ENCODE measurements at places on chromosomes 11 and 22.

DNA sequence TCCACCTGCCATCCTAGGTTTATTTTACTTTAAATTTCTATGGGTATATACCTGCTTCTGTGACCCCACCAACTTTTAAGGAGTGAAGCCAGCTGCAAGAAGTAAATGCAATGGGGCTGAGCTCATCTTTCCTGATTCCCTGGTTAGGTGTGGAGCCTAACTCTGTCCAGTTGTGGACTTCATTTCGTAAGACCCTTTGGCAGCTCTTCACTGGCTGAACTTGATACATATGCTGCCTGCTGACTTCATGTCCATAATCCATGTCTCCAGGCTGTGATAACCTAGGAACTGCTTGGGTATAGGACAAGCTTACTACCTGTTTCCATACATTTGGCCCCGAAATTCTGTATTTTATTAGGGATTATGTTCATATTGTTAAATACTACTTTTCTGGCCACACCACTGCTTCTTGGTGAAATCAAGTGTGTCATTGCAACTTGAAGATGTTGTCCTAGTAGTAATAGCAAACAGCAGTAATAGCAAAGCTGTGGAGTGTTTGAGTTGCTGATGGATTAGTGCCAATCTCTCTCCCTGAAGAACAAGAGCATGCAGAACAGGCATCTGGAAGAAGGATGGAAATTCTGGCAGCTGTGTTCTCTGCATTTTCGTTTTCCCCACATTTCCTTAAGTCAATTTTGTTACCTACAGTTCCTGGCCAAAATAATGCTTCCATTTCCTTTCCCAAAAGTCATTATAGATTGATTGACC lies 31.2 kb downstream of the LDLRAD3 start:
- no peaks in the 10 kb centered on the region for H3K36me3 ChIP-seq
- H3K27ac ChIP-seq = no peak overlapping the region
- peaks cover 1% of the 10 kb centered on the region for H3K4me1 ChIP-seq
- no peak for DNase-seq

GRCh38 chr22:42281284-42281683 lies 10.8 kb upstream of the TCF20 start:
- no peak overlapping the region for H3K4me3 ChIP-seq
- peaks cover 6% of the 10 kb centered on the region for H3K4me1 ChIP-seq
- H3K27ac ChIP-seq = no peak overlapping the region
- H3K36me3 ChIP-seq = no peaks in the 10 kb centered on the region

DNA sequence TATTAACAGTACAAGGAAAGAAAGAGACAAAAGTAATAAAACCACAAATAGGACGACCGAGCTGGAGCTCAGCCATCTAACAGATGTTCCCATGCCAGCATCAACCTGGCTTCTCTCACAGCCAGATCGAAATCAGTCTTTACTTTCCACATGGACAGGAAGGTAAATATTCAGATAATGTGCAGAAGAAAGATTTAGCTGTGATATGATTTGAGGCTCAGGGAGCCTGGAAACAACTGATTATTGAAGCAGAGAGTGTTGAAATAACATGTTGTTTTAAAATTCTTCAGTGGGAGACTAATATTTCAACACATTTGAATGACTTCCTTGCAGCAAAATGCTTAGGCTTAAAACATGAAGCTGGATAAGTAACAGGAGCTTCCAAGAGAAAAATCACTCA lies 546.8 kb downstream of the ETS1 start:
- peaks cover 5% of the 10 kb centered on the region for H3K4me1 ChIP-seq
- H3K27me3 ChIP-seq = no peaks in the 10 kb centered on the region
- peak; percentile 83 for DNase-seq
- no peak overlapping the region for H3K27ac ChIP-seq
- H3K36me3 ChIP-seq = no peaks in the 10 kb centered on the region
- H3K4me3 ChIP-seq = no peak overlapping the region

DNA sequence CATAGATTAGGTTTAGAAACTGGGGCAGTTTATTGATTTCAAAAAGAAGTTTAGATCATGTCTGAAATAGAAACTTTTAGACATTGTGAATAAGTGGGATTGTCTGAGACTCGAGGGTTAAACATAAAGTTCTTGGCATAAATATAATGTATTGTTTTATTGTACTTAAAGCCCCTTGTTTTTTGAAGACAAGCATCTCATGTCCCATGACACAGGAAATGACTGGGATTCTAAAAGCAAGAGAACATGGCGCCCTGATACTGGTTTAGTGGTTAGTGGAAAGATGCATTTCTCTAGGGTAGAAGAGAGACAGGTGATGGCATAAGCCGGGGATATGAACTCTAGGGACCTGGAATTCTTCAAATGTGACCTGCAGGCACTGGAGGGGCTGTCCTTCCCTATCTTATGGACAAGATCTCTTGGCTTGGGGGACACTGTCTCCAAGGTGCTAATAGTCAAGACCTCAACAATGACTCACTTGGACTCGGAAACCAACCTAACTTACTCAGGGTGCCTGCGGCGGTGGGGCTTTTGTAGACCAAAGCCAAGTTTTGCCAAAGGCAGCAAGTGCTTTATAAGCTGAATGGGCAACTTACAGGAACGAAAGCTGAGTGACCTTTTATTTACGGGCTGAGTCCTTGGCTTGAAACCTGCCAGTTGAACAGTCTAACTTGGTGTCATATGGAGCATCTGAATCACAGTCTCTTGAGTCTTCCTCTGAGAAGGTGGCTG lies 48.2 kb downstream of the UBASH3B start:
- no peak overlapping the region for H3K4me3 ChIP-seq
- peak overlapping the region; percentile 76 for H3K27ac ChIP-seq
- DNase-seq = peak; percentile 98
- no peaks in the 10 kb centered on the region for H3K27me3 ChIP-seq
- H3K36me3 ChIP-seq = peaks cover 6% of the 10 kb centered on the region

GRCh38 chr11:15993345-15993744 lies 363.0 kb downstream of the SOX6 start:
- H3K27me3 ChIP-seq = no peaks in the 10 kb centered on the region
- DNase-seq = no peak
- no peaks in the 10 kb centered on the region for H3K36me3 ChIP-seq
- H3K4me3 ChIP-seq = no peak overlapping the region
- no peak overlapping the region for H3K27ac ChIP-seq
- H3K4me1 ChIP-seq = no peaks in the 10 kb centered on the region

DNA sequence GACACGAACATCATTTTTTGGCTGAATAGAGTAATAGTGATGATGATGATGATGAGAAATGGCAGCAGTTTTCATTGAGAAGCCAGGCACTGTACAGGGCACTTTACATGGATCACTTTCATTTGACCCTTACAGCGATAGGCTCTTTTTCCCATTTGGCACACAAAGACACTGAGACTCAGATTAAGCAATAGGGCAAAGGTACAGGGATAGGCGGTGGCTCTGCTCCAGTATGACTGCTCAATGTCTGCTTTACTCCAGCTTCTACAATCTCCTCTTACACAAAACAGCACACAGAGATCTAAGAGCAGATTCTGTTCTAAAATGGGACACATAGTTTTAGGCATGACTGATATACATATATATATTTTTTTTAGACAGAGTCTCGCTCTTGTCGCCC lies 40.6 kb downstream of the MPPED2 start:
- no peaks in the 10 kb centered on the region for H3K27me3 ChIP-seq
- no peaks in the 10 kb centered on the region for H3K4me1 ChIP-seq
- H3K36me3 ChIP-seq = no peaks in the 10 kb centered on the region
- H3K4me3 ChIP-seq = no peak overlapping the region

- no peak for DNase-seq
- H3K27ac ChIP-seq = no peak overlapping the region
- no peak overlapping the region for H3K4me3 ChIP-seq
- H3K27me3 ChIP-seq = no peaks in the 10 kb centered on the region
These were observed 165.4 kb downstream of the FEZ1 start for GRCh38 chr11:125330462-125331325.
